HAP-1 (cell line): ENCODE measurements at places on chromosomes 12 and 14.

- DNase-seq = no peak
Measured at GRCh38 chr14:106551265-106551664, 1024.9 kb downstream of the TMEM121 start.

- DNase-seq = peak; percentile 71
Measured at GRCh38 chr12:106956048-106956578, 406 bp downstream of the TMEM263 start.

DNA sequence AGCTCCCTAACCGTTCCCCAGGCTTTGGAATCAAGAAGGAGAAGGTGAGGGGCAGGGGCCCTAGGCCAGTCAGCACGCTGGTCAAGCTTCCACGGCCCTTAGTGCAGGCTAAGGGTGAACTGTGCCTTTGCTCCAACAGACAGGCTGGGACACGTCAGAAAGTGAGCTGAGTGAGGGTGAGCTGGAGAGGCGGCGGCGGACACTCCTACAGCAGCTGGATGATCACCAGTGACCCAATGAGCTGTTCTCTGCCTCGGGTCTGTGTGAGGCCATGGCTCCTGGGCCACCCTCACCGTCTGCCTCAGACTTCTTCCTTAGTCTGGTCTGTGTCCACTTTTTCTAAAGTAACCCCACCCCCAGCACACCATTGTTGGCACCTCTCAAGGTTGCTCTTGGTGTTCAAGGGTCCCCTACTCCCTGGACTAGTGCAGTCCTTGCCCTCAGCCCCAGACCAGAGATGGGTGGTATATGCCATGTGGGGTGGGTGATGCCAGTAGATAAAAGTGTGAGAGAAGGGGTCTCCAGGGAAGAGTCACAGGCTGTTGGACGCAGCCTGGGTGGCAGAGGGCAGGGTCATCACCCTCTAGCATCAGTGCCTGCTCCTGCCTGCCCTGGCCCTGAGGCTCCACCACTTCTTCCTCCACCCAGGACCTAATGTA lies 20.7 kb downstream of the PRPF40B start:
- no peak for DNase-seq

DNA sequence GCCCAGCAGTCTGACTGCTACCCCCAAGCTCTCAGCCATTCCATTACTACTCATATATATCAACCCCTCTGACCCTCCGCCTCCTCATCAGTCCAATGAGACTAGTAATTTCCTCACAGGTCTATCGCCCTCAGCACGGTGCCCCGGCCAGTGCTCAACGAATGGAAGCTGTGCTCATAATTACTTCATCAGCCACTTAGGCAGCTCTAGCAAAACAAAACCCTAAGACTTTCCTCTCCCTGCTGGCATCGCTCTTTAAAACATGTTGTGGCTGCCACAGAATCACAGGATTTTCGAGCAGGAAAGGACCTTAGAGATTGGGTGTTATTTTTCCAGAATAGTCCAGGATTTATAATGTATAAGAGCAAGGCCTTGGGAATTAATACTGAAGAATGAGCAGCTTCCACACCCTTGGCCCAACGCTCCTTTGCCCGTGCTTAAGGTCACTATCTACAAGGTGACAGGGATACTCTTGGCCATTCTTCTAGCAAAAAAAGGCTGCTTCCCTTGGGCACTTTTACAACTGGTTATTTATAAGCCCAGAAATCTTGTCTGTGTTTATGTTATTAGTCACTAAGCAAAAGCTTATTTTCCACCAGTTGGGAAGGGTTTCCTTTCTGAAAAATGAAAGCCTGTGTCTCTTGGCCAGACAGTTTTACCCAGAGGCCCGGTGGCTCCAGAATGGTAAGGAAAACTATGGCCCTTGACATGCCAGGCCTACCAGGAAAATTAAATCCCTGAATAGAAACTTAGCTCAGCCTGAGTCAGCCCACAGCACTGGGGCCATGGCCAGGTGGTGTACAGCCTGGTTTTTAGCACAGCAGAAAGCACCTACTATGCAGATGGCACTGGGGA lies 47.9 kb downstream of the NUAK1 start:
- DNase-seq = no peak

DNA sequence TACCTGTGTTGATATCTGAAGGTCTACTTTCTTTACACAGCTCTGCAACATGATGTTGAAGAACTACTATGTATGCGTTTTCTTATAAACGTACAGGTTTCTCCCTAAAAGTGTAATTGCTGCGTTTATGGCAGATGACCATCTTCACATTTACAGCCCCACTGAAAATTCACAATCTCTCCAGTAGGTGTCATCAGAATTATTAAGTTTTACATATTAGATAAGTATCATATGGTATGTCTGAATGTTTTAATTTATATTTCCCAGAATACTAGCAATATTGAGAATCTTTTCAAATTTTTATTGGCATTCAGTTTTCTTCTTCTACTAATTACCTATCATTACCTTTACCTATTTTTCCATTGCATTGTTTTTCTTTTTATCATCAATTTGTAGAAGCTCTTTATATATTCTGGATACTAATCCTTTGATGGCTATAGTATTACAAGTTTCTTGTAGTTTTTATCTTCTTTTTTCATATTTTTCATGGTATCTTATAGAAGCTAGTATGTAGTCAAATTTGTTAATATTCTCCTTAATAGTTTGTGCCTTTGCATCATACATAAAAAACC lies 123.5 kb downstream of the CAPZA3 start:
- no peak for DNase-seq

- DNase-seq = no peak
Measured at GRCh38 chr12:86727160-86727559, 471.0 kb upstream of the MGAT4C start.

DNA sequence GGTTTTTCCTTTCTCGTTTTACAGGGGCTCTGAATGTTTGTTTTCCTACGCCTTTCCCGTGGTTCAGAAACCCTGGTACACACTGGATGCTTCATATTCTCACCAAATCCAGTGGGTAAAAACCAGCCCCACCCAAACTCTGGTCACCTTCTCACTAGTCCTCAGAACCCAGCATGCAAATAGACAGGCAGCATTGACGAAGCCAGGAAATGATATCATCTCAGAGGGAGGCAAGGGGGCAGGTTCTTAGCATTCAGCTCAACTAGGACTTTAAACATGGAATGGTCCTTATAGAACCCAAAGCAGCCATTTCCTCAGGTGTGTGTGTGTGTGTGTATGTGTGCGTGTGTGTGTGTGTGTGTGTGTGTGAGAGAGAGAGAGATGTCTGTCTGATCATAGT lies 142.0 kb downstream of the KCNK10 start:
- no peak for DNase-seq

DNA sequence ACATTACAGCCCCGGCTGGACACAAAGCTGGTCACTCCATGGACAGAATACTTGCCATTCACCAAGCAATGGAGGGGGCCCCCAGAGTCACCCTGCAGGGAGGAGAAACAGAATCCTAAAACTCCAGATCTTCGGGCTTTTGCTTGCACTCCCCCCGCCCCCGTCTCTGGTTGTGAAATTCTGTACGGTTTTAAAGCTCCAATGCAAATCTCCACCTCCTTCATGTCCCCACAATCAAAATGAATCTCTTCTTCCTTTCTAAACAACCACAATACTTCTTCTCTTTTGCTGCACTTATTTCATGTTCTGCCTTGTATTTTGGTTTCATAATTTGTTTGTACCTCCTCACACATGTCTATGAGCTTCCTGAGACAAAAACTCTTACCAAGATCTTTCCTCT lies 5.8 kb upstream of the BIN2 start:
- no peak for DNase-seq

- no peak for DNase-seq
Measured at GRCh38 chr14:36022765-36023410, 153.6 kb downstream of the PTCSC3 start.

DNA sequence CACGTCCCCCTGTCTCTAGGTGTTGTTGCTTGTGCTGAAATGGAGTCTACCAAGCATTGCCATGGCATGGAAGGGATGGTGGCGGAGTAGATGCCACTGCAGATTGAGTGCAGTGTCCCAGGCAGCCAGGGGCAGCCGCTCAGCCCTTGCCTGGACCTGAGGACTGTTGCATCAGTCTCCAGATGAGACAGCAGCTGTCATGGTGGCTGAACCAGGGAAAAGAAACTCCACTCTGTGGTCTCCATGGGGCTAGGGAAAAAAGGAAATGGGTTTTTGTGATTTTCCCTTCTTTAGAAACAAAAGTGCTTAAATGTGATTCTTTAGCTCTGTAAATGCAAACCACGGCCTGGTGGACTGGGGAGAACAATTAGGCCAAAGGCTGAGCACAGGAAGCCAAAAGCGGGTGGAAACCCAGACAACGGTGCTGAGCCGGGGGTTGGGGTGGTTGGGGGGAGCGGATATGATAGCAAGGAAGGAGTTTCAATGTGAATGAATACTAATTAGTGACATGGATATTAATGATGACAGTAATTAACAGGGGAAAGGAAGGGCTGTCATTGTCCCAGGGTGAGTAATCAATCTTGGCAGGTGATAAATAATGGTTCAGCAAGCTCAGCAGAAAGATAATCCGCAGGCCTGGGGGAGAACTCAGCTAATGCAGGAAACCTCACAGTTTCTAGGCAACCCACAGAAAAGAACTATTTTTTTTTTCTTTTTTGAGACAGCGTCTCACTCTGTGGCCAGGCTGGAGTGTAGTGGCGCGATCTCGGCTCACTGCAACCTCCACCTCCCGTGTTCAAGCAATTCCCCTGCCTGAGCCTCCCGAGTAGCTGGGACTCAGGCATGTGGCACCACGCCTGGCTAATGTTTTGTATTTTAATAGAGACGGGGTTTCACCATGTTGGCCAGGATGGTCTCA lies 442.6 kb downstream of the DPF3 start:
- peak; percentile 37 for DNase-seq

- DNase-seq = no peak
Measured at GRCh38 chr14:66228267-66228970, 257.8 kb upstream of the CCDC196 start.

GRCh38 chr12:123621619-123622530 lies 11.6 kb downstream of the EIF2B1 start:
- DNase-seq = no peak

GRCh38 chr12:118299791-118300460 lies 72.8 kb downstream of the TAOK3 start:
- DNase-seq = peak; percentile 24

DNA sequence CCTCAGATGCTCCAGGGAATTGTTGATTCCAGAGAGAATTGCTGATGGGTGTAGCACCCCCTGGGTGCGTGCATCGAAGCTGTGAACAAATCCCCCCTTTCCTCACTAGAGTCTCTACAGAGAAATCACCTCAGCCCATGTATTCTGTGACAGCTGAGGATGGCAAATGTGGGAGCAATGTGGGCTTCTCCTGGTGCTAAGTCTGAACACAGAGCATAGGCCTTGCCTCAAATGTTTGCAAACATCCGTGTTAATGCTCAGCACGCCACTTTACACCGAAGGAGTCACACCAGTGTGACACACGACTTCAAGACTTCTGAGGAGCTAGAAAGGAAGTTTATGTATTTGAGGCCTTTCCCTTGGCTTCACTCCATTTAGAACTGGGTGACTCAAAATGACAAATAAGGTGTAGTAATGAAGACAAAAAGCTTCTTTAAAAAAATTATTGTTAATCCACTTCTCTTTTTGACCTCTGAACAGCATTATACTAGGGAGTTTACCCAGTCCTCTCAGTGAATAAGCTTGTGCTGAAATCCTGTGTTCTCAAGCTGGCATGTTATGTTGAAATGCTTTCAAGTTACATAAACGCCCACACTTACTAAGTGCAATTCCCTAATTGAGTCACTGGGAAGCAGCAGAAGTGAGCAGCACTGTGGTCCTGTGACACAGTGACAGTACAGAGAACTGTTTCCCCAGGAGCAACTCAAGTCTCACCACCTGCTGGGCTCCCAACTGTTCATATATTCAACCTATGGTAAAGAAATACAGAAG lies 92.9 kb downstream of the FAR2 start:
- DNase-seq = no peak

DNA sequence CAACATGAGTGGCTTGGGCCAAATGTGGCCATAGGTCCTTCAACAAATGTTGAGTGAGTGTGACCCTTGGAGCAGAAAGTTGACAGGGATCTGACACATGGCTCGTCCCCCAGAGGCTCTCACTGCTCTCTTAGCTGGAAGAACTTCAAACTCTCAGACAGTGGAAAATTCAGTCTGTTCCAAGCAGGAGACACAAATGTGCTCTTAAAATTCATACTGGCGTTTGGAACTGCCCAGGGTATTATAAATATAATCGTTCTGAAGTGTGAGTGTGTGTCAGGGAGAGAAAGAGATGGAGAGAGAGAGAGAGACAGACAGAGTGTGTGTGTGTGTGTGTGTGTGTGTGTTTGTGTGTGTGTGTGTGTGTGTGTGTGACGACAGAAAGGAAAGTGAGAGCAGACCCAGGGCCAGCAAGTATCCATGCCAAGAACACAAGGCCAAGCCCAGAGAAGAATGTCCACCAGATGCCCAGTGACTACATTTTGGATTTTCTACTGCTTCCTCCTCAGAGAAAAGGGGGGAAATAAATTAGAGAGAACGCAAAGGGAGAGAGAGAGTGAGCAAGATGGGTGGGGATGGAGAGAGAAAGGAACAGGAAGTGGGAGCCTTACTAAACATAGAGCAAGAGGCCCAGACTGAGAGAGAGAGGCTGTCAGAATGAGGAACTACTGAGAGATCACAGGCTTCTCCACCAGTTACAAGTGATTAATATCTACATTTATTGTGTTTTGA lies 193.6 kb upstream of the NUDT4 start:
- no peak for DNase-seq

GRCh38 chr14:103685276-103686211 lies 29.7 kb downstream of the XRCC3 start:
- DNase-seq = no peak

DNA sequence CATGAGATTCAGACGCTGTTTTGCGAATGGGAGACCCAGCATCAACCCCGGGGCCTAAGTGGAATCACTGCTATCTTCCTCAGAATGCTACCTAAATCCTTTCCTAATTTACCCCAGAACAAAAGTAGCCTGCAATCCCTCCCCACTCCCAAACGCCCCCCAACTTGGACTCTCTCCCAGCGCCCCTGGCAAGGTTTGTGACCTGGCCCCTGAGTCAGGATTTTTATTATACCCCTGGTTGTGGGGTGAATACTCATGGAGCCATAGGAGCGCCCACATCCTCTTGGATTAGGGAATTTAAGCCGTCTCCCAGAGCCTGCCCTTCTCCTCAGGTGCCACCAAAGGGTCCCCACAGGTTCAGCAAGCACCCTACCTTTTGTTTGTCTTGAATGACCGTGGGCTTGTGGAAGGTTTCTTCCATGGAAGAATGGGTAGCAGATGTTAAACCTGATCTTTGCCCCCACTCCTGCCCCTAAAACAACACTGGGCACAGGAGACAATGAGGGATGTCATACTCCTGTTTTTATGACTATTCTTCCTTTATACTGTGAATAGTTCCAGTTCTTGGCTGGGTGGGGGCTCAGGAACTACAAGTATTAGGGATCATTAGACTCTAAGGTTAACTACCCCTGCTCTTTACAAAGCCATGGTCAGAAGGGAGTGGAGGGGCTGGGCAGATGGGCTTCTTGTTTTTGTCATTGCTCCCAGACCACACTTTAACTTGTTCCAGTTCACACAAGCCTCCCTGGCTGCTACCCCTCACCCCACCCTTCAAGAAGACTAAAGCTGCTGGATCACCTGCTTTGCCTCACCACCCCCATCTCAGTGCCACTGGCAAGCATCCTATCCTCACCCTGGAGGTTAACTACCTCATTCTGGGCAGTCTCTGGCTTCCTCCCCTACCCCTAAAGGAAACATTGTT lies 630 bp downstream of the MYL6B start:
- DNase-seq = no peak

- peak; percentile 59 for DNase-seq
Measured at GRCh38 chr12:70598467-70599193, 38.6 kb downstream of the PTPRB start.
